ENCODE measurements at places on chromosomes 7 and 10.

GRCh38 chr10:123013456-123014419 lies 4.9 kb downstream of the ACADSB start:
- DNase-seq = no peak

DNA sequence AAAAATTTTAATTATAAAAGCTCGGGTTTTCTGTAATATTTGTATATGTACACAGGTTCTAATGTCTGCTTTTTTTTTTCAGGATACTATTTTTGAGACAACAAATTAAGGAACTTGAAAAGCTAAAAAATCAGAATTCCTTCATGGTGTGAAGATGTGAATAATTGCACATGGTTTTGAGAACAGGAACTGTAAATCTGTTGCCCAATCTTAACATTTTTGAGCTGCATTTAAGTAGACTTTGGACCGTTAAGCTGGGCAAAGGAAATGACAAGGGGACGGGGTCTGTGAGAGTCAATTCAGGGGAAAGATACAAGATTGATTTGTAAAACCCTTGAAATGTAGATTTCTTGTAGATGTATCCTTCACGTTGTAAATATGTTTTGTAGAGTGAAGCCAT lies 57.9 kb upstream of the BAMBI start:
- DNase-seq = no peak

DNA sequence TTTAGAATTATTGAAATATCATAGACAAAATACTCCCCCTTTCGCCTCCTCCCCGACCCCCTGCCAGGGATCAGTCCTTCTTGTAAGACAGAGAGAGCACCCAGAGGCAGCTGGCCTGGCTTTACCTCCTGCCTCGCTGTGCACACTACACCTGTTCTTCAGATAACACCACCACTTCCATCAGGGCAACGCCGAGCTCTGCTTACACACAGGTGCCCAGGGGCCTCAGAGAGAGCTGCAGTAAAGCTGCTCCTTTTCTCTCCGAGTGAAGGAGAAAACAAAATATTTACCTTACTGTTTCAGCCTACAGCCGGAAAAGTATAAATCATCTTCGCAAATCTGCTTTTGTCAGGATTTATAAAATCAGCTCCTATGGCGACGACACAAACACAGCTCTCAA lies 80.7 kb downstream of the HIPK2 start:
- DNase-seq = no peak

GRCh38 chr10:77374189-77374656 lies 263.4 kb downstream of the KCNMA1 start:
- no peak for DNase-seq
